ENCODE measurements at places on chromosomes 7 and 10.

DNA sequence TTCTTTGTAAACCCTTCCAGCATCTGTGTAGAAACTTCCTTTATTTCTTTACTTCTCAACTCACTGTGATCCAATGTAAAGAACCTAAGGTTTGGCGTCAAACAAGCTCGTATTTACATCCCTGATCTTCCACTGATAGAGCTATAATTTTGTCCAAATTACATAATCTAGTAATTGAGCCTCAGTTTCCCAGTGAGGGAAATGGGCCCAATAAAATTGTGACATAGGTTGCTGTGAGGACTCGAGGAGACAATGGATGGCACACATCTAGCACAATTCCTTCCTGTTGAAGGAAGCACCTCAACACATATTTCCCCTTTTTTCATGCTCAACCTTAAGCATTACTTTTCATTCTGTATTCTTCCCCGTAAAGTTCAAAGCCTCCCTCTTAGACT, 193.3 kb upstream of the BMPER start:
- DNase-seq: no peak

GRCh38 chr10:96421995-96422394, 63.2 kb upstream of the OPALIN start:
- no peak for DNase-seq

GRCh38 chr10:78991187-78991586, 77.6 kb upstream of the ZMIZ1 start:
- DNase-seq: peak; percentile 52

GRCh38 chr10:95241533-95241932, 47.5 kb downstream of the ACSM6 start:
- DNase-seq: no peak

GRCh38 chr7:41038211-41038610, 664.7 kb downstream of the INHBA start:
- DNase-seq: no peak

DNA sequence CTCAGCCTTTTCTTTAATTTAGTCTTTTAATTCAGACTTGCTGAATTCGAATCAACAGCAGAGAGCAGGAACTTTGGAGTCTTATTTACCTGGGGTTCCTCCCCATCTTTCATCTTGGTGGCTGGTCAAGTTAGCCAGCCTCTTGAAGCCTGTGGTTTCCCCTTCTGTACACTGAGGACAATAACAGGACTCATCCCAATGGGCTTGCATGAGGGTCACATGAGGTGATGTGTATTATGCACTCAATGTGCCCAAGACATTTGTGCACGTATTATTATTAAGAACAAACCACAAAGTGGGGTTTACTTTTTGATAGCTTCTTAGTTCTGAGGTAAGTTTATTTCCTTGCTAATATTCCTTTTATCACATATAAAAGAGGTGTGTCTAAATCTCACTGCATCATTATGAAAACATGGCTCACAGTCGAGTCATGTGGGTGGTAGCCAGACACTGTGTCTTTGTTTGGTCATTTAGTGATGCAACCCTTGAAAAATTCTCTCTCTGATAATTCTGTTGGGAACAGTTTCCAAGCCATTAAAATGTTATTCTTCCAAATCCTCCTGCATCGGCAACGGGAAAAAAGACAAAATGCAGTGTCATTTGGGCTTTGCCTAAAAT, 86.5 kb upstream of the GRB10 start:
- DNase-seq: no peak

GRCh38 chr7:28904578-28905048, 53.5 kb downstream of the TRIL start:
- no peak for DNase-seq

DNA sequence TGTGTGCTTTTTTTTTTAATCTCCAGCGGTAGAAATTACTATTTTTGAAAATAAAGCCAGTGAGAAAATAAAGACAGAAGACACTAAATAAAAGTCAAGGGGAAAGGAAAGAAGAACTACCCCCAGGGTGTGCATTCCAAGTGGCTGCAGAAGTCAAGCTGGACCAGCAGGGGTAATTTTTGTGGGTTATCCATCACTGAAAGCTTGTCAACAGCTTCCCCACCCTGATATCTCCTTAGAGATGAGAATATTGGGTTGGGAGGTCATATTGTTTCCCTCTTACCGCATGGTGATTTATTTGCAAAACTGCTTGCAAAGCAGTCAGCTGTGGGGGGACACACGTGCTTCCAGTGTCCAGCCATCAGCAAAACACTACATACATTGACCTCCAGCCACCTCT, 46.4 kb downstream of the FAM107B start:
- DNase-seq: no peak

GRCh38 chr10:110666673-110667072, 22.5 kb downstream of the RBM20 start:
- DNase-seq: no peak

GRCh38 chr10:120599200-120599724, 142.2 kb downstream of the PLPP4 start:
- no peak for DNase-seq

- DNase-seq: no peak
Measured at GRCh38 chr7:129924602-129925001, 28.2 kb downstream of the UBE2H start.

DNA sequence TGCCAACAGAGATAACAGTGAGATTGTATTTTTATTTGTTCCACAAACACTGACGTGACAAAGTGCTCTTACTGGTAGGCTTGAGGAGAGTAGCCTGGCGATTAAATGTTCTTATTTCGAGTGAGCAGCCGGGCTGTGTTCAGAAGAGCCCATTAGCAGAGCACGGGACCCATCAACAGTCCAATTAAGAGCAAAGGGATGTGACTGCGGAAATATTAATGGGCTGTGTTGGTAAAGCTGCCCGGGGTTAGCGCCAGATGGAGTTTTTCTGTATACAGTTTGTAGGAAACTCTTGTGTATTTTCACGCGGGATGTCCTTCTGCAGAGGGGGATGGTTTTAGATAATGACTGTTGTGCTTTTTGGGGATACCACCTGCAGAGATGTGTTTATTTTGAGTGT, 104.3 kb downstream of the KIAA1217 start:
- DNase-seq: no peak

DNA sequence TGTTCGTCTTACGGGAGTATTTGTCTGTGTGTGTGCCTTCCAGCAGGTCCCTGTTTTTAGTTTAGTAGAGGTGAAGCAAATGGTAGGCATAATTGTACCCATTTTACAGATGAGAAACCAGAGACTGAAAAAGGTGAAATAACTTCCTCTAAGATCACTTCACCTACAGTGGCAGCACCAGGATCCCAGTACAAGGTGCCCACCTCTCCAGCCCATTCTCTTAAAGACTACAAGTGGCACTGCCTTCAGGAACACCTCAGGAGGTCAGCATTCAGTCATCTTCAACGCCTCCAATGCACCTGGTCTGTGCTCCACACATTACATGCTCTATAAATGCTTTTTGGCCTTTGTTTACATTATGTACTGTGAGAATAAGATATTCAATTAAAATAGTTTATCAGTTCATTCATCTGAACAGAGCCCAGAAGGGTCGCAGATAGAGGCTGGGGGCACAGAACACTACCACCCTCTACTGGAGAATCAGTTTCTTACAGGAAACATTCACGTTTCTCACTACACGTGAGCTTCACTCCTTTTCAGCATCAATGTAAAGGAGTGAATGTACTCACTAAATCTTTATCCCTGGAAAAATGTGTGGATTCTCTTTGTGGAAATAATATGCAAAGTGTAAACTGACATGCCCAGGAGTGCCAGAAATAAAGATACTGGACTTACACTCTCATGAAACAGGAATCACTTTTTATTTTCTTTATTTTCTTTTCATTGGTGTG, 45.5 kb upstream of the ABLIM1 start:
- DNase-seq: peak; percentile 30

- DNase-seq: peak; percentile 56
Measured at GRCh38 chr7:16644636-16645592, 640 bp downstream of the ANKMY2 start.

DNA sequence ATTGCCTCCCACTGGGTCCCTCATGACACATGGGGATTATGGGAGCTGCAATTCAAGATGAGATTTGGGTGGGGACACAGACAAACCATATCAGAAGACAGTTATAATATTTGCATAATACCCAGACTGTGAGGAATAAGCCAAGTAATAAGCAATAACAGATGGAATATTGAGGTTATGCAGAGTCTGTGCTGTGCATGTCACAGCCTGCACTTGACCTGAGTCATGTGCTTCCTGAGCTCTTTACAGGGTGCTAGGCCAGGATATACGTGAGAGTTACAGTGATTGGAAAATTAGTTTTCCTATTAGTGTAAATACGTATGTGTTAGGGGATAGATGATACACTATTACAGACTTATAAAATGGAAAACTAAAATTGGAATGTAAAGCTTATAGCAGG, 288.7 kb downstream of the SDK1 start:
- DNase-seq: no peak

GRCh38 chr7:158077151-158077840, 510.3 kb downstream of the PTPRN2 start:
- no peak for DNase-seq

- DNase-seq: no peak
Measured at GRCh38 chr10:12390733-12391132, 41.4 kb downstream of the CAMK1D start.

DNA sequence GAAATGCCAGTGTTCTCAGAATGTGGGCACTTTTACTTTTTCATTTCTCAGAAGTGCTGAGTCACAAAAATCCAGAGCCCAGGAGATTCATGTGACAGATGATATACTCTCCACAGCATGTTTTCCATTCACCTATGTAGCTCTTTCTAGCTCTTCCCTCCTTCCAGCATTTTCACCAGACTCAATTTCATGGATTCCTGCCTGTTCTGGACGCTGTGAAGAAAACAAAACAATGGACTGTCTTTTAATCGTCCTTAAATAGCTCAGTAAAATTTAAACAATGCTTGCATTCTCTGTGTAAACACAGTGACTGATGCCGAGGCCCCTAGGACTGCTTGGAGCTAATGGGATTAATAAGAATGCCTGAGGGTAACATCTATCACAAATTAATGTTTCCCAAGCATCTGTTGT, 25.5 kb downstream of the ZNF713 start:
- DNase-seq: no peak

GRCh38 chr10:112304267-112304859, 21.2 kb downstream of the TECTB start:
- no peak for DNase-seq

DNA sequence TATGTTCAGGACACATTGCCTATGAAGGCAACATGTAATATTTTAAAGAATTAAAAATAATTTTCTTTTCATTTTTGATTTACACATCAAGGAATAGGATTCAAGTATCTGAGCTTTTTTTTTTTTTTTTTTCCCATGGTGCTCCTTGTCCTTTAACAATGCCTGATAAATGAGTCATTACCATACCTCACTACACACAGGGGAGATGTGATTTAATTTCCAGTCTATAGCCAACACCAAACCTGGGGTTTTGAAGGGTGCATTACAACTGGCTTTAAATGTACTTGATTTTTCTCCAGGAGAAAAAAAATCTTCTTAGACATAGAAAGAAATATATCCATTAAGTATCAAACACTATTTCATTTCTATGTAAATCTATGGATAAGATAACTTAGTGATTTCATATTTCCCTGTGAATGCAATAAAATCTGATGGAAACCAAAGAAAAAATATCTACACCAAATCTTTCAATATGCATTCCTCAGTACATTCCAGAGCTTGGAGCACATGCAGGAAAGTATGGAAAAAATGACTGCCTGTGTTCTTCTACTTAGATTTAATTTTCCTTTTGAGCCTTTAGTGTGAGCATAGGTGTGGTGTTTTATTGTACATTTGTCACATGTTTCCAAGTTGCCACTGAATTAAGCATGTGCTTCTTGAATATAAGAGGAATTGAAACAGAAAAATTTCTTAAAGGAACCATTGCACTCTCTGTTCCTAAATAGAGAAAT, 204.8 kb upstream of the MEOX2 start:
- DNase-seq: no peak

- DNase-seq: no peak
Measured at GRCh38 chr10:87058171-87058570, 36.5 kb downstream of the GLUD1 start.

DNA sequence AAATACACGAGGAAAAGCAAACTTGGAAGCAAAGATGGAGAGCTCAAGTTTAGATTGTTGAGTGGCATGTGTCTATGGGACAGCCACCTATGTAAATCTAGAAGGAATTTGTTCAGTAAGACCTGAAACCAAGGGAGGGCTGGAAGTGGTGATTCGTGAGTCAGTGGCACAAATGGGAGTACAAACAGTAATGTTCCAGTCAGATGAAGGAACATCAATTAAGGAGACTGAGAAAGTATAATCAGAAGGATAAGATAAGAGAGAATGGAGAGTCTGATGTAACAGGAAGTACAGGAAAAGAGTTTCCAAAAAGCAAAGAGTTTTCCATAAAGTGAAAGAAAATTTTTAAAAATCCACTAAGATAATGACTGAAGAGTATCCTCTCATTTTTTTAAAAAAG, 544.2 kb downstream of the KIF20B start:
- no peak for DNase-seq

- no peak for DNase-seq
Measured at GRCh38 chr7:30616318-30616717, 21.6 kb downstream of the GARS1 start.

GRCh38 chr7:45701701-45702510, 127.7 kb downstream of the ADCY1 start:
- DNase-seq: no peak

GRCh38 chr10:77633376-77633775, 4.2 kb downstream of the KCNMA1 start:
- DNase-seq: no peak

- no peak for DNase-seq
Measured at GRCh38 chr10:78975926-78976325, 92.8 kb upstream of the ZMIZ1 start.

GRCh38 chr7:27697861-27698430, 35.3 kb upstream of the HIBADH start:
- DNase-seq: peak; percentile 30

DNA sequence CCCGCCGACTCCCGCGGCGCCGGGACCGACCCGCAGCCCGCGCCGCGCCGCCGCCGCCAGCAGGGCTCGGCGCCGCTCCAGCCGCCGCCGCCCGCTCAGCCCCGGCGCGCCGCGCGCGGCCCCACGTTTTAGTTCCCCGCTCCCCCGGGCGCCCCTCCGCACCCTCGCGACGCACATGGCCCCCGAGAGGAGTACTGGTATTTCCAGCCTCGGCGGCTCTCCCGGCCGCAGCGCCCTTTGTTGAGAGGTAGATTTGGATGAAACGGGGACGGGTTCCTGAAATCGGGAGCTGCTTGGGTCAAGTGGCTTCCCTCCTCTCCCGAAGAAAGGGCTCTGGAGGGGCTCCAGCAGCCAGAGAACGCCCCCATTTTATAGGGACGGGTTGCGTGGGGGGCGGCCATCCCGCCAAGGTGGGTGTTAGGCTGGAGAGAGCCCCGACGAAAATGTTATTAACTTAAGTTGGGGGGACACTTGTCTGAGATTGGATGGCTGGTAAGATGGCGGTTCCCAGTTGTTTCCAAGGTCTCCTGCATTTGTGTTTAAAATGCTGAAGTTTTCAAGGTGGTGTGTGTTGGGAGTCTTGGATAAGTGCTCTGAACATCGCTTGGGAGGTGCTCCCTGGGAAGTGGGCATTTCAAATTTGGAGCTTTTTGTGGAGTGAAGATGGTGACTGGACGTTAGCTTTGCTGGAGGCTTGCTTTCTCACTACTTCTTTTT, 1.2 kb downstream of the BMI1 start:
- DNase-seq: no peak

Measured in activated CD4-positive, alpha-beta T cell treated with anti-CD3 and anti-CD28 coated beads, Interleukin-2, Interleukin-6, amounts not matched to agents 100 ng/mL and 50 ng/mL, durations not matched to agents 16 hours and 8 hours (primary cell).